Lung (tissue), 17 donors: ENCODE measurements at places on chromosomes 12 and 14. TPM values are rescaled to one million over a fixed set of nuclear protein-coding genes. Genes with fewer than 3 reads are reported as not detected.

Gene C12orf54
- 0.21 TPM for polyA plus RNA-seq

Gene SIX6
- not detected for polyA plus RNA-seq

Gene MYO1H
- 0.06 TPM for polyA plus RNA-seq

Gene SYCP3
- 0.05 TPM for polyA plus RNA-seq

Gene KRT73
- not detected for polyA plus RNA-seq

Gene POTEG
- not detected for polyA plus RNA-seq

Gene CARMIL3
- 0.85 TPM for polyA plus RNA-seq

- DNase-seq: no peak
Measured at GRCh38 chr14:71988939-71989338, 56.7 kb downstream of the RGS6 start.

DNA sequence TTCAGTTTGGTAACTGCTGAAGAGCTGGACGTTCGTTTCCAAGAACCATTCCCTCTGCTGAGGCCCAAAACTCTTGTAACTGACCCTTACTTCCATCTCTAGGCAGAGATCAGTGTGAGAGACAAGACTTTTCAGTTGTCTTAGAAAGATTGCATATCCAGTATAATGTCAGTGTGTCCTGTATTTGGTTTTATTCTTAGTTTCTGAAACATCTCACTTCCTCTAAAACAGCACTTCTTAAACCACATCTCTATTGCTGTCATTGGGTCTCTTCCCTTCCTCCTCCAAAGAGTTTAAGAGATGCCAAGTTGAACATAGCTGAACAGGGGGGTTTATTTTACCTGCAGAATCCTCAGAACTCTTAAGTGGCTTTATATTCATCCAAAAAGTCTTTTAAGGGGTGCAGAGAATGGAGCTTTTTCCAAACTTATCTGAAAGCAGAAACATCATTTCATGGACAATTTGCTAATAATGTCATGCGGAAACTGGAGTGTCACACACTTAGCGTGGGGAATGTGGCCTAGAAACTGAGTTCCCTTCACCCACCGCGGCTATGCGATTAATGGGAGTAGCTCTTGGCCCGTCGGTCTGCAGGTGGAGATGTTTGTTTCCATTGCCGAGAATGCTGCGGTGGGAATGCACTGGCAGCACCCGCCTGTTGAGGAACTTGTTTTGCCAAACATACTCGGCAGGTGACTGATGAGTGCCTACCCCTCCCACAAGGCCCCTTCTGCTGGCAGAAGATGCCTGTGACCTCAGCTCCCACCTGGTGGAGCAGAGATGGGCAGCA is 148.2 kb downstream of the ADGRD1 start:
- DNase-seq: no peak

DNA sequence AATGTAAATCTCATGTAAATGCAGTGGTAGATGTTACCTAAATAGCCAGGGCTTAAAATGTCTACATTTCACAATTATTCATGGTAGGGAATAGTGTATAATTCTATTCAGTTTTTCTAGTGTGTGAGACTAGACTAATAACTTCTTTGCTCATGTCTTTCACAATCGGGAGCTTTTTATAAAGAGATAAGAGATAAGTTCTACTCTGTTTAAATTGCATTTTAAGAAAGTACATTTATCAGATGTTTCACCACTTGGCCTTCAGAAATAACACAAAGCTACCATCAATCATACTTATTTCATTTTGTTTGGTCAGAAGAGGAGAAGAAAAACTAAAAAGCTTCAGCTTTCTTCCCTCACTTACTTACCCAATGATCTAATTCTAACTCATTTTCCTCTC is 725.5 kb upstream of the FLRT2 start:
- no peak for DNase-seq

- DNase-seq: no peak
Measured at GRCh38 chr12:89493670-89494302, 30.8 kb downstream of the GALNT4 start.

GRCh38 chr14:31926652-31927347 is 150.3 kb upstream of the ARHGAP5 start:
- peak; percentile 53 for DNase-seq

DNA sequence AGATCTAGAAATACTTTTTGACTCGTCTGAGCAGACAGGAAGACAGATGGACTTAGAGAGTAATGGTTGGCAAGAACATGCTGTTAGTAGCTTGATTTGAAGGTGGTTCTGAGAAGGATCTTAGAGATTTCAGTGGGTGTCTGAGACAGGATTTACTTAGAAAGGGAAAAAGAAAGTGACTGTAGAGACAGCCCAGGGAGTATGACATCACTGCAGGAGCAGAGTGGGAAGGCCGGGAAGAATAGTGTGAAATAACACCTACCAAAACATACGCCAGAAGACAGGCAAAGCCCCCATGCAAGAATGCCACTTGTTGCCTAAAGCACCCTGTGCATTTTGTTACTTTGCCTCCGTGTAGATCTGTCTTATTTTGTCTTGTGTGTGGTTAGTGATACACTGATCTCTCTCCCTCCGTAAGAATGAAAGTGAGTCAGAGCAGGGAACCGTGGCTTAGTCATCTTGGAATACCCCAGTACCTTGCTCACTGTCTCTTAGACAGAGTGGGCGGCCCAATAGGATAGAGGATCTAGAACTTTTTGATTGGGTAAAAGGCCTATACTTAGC is 161.3 kb upstream of the IFNG-AS1 start:
- DNase-seq: peak; percentile 14

DNA sequence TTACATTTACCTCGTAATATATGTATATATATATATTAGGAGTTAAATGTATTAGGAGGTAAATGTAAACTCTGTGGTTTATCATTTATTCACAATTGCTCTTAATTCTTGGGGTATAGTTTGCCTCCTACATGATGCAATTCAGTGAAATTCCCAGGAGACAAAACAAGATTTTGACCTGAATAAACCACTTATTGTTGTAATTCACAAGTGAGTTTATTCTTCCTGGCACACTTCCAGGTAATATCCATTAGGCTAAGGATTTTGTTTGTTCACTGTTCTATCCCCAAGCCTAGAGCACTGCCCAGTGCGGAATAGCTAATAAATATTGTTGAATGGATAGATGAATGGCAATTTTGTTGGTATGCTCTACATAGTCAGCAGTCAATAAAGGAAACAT is 3.0 kb downstream of the SMIM10L1 start:
- no peak for DNase-seq

DNA sequence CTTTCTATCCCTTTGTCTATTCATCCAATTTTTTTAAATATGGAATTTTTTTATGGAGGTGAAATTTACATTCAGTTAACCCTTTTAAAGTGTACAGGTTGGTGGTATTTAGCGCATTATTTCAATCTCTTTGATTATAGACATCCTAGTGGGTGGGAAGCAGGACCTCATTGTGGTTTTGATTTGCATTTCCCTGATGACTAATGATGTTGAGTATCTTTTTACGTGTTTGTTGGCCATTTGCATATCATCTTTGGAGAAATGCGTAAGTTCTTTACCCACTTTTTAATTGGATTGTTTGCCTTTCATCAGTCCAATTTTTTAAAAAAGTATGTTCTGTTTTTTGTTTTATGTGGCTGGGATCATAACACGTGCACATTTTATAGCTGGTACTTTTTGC is 20.8 kb downstream of the PAPLN start:
- DNase-seq: no peak

DNA sequence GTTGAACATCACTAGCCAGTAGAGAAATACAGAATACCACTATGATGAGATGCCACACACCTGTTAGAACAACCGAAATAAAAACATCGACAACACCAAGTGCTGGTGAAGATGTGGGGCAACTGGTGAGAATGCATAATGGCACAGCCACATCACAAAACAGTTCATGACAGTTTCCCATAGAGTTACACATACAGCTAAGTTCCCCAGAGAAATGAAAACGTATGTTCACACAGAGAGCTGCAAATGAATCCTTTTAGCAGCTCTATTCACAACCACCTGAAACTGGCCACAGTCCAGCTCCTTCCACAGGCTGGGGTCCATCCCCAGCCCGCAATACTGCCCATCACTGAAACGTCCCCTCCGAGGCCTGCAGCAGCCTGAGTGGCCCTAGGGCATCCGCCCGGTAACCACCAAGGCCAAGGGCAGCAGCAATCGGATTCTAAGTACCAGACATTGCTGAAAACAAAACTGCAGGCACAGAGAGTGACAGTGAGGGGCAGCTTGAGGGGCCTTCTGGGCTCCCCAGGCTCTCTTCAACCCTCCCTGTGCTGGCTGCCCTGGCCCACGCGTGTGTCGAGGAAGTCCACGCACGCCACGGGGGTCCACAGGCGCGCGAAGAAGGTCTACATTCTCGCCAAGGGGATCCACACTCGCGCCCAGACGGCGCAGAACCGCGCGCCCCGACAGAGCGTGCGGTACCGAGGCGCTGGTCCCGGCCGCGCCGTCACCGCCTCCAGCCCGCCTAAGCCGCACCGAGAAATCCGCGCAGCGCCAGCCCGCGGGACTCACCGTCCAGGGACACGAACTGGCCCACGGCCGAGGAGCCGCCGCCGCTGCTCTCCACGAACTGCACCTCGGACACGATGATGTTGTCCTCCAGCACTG is 903 bp downstream of the BRF1 start:
- no peak for DNase-seq

DNA sequence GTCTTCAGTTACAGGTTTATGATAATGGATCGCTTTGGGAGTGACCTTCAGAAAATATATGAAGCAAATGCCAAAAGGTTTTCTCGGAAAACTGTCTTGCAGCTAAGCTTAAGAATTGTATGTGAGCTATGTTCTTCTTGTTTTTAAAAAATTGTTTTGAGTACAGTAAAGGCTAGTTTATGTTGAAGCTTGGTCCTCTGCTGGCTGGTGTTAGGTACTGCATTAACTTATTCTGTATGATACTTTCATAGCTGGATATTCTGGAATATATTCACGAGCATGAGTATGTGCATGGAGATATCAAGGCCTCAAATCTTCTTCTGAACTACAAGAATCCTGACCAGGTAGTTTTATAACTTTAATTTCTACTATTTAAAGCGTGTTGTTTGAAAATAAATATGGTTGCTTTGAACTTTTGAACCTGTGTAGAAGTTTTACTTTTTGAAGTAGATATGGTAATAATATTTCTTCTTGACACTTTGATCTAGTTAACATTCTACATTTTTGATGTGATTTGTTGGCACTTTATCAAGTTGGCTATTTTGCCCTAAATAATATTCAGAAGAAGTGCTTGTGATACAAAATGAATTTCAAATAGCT is 55.7 kb downstream of the VRK1 start:
- DNase-seq: peak; percentile 60

- no peak for DNase-seq
Measured at GRCh38 chr14:95256776-95257060, 63.0 kb downstream of the CLMN start.

GRCh38 chr12:116393859-116394650 is 116.6 kb upstream of the MED13L start:
- no peak for DNase-seq

DNA sequence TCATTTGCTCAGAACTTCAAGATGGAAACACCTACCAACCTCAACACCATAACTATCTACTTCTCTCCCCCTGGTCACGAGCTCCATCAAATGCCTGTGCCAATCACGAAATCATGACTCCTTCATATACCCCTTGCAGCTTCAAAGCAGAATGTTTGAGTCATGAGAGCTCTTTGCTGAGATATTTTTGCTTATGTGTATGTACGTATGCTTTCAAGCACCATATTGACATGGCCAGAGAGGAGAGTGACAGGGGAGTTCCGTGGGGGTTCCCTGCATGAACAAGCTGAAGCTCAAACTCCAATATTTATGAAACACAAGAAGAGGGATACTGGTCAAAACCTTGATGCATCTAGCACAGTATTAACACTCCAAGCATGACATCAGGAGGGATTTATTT is 374.4 kb downstream of the DPF3 start:
- DNase-seq: no peak
